ENCODE measurements at places on chromosomes 7 and 10. TPM values are rescaled to one million over a fixed set of nuclear protein-coding genes. Genes with fewer than 3 reads are reported as not detected.

The TMEM178B gene
- polyA plus RNA-seq, result 0.21 TPM

The CELF2 gene
- polyA plus RNA-seq, result 4.0 TPM

The ANKRD61 gene
- polyA plus RNA-seq, result 0.04 TPM

The FAM25C gene
- not detected for polyA plus RNA-seq

The KCP gene
- polyA plus RNA-seq, result 1.4 TPM

The SFMBT2 gene
- 0.45 TPM for polyA plus RNA-seq

The TCERG1L gene
- not detected for polyA plus RNA-seq

The WEE2 gene
- not detected for polyA plus RNA-seq

The TBX20 gene
- not detected for polyA plus RNA-seq

The IFIT3 gene
- 1.4 TPM for polyA plus RNA-seq

The SFRP5 gene
- 0.65 TPM for polyA plus RNA-seq

The DNMBP gene
- polyA plus RNA-seq, result 5.4 TPM

The SPOCK2 gene
- polyA plus RNA-seq, result 1.5 TPM

The TLX1 gene
- polyA plus RNA-seq, result not detected

The INTS1 gene
- polyA plus RNA-seq, result 42.2 TPM

The ABCA13 gene
- 0.49 TPM for polyA plus RNA-seq

The AGAP5 gene
- polyA plus RNA-seq, result 2.6 TPM

The GNAT3 gene
- polyA plus RNA-seq, result not detected

The ARMC3 gene
- 0.04 TPM for polyA plus RNA-seq

The HYAL4 gene
- polyA plus RNA-seq, result not detected

The SPDYE5 gene
- polyA plus RNA-seq, result 0.02 TPM

The MEPCE gene
- polyA plus RNA-seq, result 21.8 TPM

The NXPH1 gene
- not detected for polyA plus RNA-seq

The SOSTDC1 gene
- 2.1 TPM for polyA plus RNA-seq

The CCDC7 gene
- polyA plus RNA-seq, result 0.46 TPM

The PON1 gene
- polyA plus RNA-seq, result not detected

The FKBP6 gene
- not detected for polyA plus RNA-seq

The A1CF gene
- polyA plus RNA-seq, result not detected

The OR2A1 gene
- not detected for polyA plus RNA-seq

The PCDH15 gene
- polyA plus RNA-seq, result not detected

The IL6 gene
- polyA plus RNA-seq, result 0.44 TPM

The INA gene
- 0.28 TPM for polyA plus RNA-seq

The TRUB1 gene
- 4.0 TPM for polyA plus RNA-seq

The ZNF680 gene
- polyA plus RNA-seq, result 5.3 TPM

The SPDYE16 gene
- 0.05 TPM for polyA plus RNA-seq

The UBE2D1 gene
- 7.8 TPM for polyA plus RNA-seq

The UCN3 gene
- not detected for polyA plus RNA-seq

The PPP1R17 gene
- polyA plus RNA-seq, result not detected

The NCAPG2 gene
- 8.1 TPM for polyA plus RNA-seq

The AKR1C2 gene
- polyA plus RNA-seq, result 37.5 TPM

The GCK gene
- 0.27 TPM for polyA plus RNA-seq

The PDGFA gene
- 5.5 TPM for polyA plus RNA-seq

The POM121C gene
- polyA plus RNA-seq, result 9.9 TPM

The CAMK2B gene
- polyA plus RNA-seq, result 1.2 TPM

The SAMD9 gene
- 25.2 TPM for polyA plus RNA-seq

The UBE2D4 gene
- polyA plus RNA-seq, result 8.3 TPM

The HOXA4 gene
- polyA plus RNA-seq, result 7.6 TPM

The NOBOX gene
- not detected for polyA plus RNA-seq

The CCAR1 gene
- polyA plus RNA-seq, result 24.3 TPM

The CYP3A7 gene
- 0.02 TPM for polyA plus RNA-seq

The NKX2-3 gene
- polyA plus RNA-seq, result 1.1 TPM

The TMEM176A gene
- 4.8 TPM for polyA plus RNA-seq

The PIK3AP1 gene
- polyA plus RNA-seq, result 0.47 TPM

The SORCS1 gene
- 0.10 TPM for polyA plus RNA-seq

The LIPF gene
- polyA plus RNA-seq, result 3.0 TPM

The TMEM270 gene
- polyA plus RNA-seq, result not detected

The C10orf143 gene
- polyA plus RNA-seq, result 6.3 TPM
